Colonic mucosa (tissue), 4 donors: ENCODE measurements at places on chromosomes 5 and 9. TPM values are rescaled to one million over a fixed set of nuclear protein-coding genes. Genes with fewer than 3 reads are reported as not detected.
A peak's percentile ranks its signal among the peaks of the same experiment; 100 is the strongest.

Gene LMAN2
- total RNA-seq, result 137 TPM

GRCh38 chr9:81607593-81608288 is 81.6 kb downstream of the TLE1 start:
- H3K36me3 ChIP-seq, result peaks cover 6% of the 10 kb centered on the region
- H3K4me1 ChIP-seq, result no peaks in the 10 kb centered on the region
- H3K27me3 ChIP-seq, result no peaks in the 10 kb centered on the region
- DNase-seq, result no peak
- H3K27ac ChIP-seq, result no peak overlapping the region
- no peak overlapping the region for H3K4me3 ChIP-seq

- H3K4me3 ChIP-seq, result no peak overlapping the region
- H3K36me3 ChIP-seq, result no peaks in the 10 kb centered on the region
- no peaks in the 10 kb centered on the region for H3K27me3 ChIP-seq
- H3K4me1 ChIP-seq, result peaks cover 13% of the 10 kb centered on the region
Measured at GRCh38 chr5:149860801-149861322, 83.7 kb downstream of the PDE6A start.

Gene INSL6
- not detected for total RNA-seq

GRCh38 chr5:94181895-94182294 is 436.5 kb downstream of the KIAA0825 start:
- H3K4me1 ChIP-seq, result no peaks in the 10 kb centered on the region
- no peak overlapping the region for H3K27ac ChIP-seq
- DNase-seq, result no peak
- H3K36me3 ChIP-seq, result no peaks in the 10 kb centered on the region
- no peak overlapping the region for H3K4me3 ChIP-seq
- H3K27me3 ChIP-seq, result no peaks in the 10 kb centered on the region

DNA sequence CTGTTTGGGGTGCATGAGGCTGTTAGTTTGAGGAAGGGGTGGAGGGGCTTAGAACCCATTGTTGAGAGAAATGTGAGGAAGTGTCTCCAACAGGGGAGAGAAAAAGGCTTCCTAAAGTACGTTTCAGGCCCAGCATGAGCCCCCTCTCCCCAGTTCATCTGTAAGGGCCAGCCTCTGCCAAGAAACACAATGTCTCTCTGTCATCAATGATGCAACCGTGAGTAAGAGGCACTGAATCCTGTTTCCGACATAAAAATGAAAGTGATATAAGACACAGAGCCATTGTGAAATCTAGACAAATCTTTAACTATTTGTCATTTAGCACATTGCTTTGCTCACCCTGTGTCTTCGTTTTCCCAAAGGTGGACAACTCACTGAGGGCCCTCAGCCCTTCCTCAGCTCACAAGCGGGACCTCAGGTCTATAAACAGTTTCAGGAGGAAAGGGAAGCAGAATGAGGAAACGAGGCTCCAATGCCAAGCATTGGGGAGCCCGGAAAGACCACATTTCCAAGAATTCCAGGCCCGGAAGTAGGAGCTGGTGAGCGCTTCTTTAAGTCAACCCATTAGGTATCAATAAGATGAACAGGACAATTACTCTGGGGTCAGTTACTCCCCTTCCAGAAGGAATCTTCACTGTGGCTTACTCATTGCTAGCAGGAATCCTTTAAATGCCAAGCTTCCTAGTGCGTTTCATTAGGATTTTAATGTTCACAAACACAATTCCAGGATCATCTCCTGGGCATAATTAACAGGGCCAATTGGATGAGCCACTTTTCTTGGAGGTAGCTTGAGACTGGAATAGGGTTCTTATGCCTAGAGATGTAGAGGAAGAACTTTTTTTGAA is 59.0 kb upstream of the KLF4 start:
- H3K4me3 ChIP-seq, result no peak overlapping the region
- DNase-seq, result no peak
- H3K27ac ChIP-seq, result peak overlapping the region; percentile 8

Gene ACTL7A
- not detected for total RNA-seq

DNA sequence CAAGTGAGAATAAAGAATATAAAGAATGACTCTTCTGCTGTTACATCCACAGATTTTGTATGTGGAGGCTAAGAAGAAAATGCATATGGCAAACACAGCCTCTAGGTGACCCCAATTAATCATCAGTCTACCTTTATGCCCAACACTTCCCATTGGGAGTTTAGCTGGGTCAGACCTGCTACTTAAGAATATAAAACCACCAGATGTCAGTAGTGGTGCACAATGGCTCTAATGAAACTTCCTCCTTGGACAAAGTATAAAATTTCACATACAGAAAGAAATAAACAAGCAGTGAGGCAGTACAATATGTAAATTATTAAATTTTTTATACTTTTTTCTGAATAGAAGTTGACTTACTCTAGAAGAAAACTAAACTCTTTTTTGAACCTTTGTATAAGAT is 539.9 kb downstream of the BRINP1 start:
- no peaks in the 10 kb centered on the region for H3K4me1 ChIP-seq
- no peak overlapping the region for H3K27ac ChIP-seq
- DNase-seq, result no peak
- no peaks in the 10 kb centered on the region for H3K36me3 ChIP-seq
- no peaks in the 10 kb centered on the region for H3K27me3 ChIP-seq
- H3K4me3 ChIP-seq, result no peak overlapping the region

Gene SLC36A2
- not detected for total RNA-seq

DNA sequence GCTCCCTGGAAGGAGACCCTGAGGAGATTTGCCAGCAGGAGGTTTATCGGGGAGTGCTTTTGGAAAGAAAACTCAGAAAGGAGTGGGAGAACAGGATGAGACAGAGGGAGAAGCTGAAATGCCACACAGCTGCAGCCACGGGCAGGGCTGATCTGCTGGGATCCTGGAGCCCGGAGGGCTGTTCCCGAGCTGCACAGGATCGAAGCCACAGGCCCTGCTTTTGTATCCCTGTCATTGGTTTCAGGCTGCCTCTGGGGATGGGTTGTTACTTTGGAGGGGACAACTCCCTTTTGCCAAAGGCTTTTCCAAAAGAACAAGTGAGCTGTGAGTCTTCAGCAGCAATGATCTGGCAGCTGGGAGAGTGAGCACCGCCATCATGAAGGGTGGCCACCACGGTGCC is 152.5 kb upstream of the PTCH1 start:
- H3K36me3 ChIP-seq, result no peaks in the 10 kb centered on the region
- no peak overlapping the region for H3K4me3 ChIP-seq
- DNase-seq, result no peak
- no peaks in the 10 kb centered on the region for H3K27me3 ChIP-seq

Gene TAF11L10
- total RNA-seq, result not detected

Gene PCDHGB7
- 3.3 TPM for total RNA-seq

DNA sequence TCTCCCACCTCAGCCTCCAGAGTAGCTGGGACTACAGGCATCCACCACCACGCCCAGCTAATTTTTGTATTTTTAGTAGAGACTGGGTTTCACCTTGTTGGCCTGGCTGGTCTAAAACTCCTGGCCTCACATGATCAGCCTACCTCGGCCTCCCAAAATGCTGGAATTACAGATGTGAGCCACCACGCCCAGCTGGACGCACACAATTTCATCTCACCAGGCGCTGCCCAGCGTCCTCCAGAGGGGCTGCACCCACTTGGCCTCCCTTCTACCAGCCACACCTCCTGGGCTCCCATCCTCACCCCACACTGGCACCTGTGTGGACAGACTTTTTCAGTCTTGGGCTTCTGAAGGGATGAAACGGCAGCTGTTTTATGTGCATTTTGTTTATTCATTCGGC is 3.8 kb upstream of the EXOC3 start:
- no peaks in the 10 kb centered on the region for H3K27me3 ChIP-seq
- no peak overlapping the region for H3K4me3 ChIP-seq
- no peaks in the 10 kb centered on the region for H3K36me3 ChIP-seq
- no peak for DNase-seq

DNA sequence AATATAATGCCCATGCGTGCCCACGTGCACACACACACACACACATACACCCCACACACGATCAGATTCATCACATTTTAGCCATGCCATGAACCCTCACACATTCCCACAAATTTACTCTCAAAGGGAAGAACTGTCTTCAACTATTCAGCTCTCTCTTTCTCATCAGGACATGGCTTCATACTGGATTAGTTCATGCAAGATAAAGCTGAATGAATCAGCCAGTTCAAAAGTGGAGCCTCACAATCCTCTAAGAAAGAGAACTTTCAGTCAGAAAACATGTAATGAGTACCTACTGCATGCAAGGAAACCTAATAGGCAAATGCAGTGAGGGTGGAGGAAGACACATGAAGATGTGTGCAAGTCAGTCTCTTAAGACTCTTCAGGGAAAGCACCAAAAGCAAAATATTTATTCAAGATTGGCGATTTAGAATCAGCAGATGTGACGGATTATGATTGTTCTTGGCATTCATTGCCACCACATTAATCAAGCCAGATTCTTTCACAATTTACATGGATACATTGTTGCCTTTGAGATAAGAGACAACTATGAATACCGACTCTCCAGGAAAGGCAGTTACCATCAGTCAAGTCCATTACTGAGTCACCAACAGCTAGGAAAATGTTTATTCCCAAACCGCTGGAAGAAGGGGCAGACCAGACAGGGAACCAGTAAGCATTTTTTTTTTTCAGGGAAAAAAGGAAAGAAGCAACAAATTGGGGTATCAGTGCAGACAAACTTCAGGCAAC is 30.3 kb upstream of the PUM3 start:
- no peaks in the 10 kb centered on the region for H3K4me1 ChIP-seq
- no peak for DNase-seq
- no peak overlapping the region for H3K27ac ChIP-seq
- no peaks in the 10 kb centered on the region for H3K36me3 ChIP-seq
- no peaks in the 10 kb centered on the region for H3K27me3 ChIP-seq

DNA sequence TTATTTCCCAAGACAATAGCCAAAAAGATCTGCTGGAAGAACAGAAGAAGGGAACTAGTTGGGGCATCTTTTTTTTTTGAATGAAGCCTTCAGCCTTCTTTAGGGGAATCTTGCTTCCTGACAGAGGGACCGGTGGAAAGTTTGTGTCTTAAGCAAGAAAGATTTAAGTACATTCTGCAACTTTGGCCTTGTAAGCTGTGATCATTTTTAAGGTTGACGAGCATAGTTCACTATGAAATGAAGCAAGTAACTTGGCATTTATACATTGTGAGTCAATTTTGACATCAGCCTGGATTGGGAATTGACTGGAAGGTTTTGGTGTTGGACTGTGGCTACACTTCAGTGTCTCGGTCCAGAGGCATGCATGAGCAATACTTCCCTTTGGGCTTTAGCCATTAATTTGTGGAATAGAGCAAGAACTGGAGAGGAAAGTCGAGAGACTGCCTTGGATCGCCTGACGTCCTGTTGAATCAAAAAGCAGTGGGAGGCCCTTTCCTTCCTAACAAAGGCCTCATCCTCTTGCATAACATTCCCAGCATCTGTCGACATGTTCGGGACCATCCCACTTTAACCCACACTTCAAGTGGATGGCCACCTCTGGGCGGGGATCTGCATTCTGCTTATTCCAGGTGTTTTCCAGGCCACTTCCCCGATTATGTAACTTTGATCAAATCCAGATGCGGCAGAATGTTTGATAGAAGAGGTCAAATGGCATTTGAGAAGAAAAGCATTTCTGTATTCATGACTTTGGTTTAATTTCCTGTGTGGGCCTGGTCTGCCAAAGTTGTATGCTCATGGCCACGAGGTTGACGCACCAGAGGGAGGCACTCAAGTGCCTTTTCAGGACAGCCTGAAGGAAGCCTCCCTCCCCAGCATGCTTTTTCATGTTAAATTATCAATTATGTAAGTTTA is 12.5 kb downstream of the ABL1 start:
- peak overlapping the region; percentile 75 for H3K27ac ChIP-seq
- H3K27me3 ChIP-seq, result no peaks in the 10 kb centered on the region
- no peaks in the 10 kb centered on the region for H3K36me3 ChIP-seq
- H3K4me3 ChIP-seq, result no peak overlapping the region

DNA sequence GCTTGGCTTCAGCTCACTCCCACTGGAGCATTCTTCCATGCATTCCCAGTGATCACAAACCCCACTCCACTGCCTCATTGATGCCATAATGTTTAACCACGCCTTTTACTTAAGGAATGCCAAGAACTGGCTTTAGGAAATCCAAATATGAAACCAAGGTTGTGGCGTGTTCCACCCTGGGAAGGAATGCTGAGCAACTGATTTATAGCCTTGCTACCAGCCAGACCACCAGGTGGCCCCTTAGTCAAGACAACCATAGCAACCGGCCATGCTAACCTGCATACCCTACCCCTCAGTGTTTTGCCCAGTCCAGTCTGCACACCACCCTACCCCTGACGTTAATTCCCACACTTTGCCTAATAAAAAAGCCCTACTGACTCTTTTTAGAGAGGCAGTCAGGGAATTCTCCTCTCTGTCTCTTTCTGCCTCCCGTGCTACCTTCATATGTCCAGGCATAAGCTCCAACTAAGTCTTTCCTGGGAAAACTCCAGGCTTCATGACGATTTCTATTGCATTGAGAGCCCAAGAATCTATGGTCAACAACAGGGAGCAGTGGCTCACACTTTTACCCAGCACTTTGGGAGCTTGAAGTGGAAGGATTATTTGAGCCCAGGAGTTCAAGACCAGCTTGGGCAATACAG is 27.0 kb upstream of the PRRC2B start:
- no peaks in the 10 kb centered on the region for H3K27me3 ChIP-seq
- H3K36me3 ChIP-seq, result no peaks in the 10 kb centered on the region
- H3K4me3 ChIP-seq, result no peak overlapping the region
- DNase-seq, result no peak
- no peak overlapping the region for H3K27ac ChIP-seq
- H3K4me1 ChIP-seq, result peaks cover 4% of the 10 kb centered on the region

Gene FCN2
- not detected for total RNA-seq

Gene COX7C
- 789 TPM for total RNA-seq

Gene ITGA2
- total RNA-seq, result 18.3 TPM

- no peaks in the 10 kb centered on the region for H3K36me3 ChIP-seq
- H3K27me3 ChIP-seq, result no peaks in the 10 kb centered on the region
- DNase-seq, result no peak
- no peak overlapping the region for H3K4me3 ChIP-seq
- H3K4me1 ChIP-seq, result no peaks in the 10 kb centered on the region
- H3K27ac ChIP-seq, result no peak overlapping the region
Measured at GRCh38 chr9:93886911-93887310, 68.2 kb downstream of the BARX1 start.

- H3K4me3 ChIP-seq, result no peak overlapping the region
- H3K27ac ChIP-seq, result no peak overlapping the region
- no peak for DNase-seq
- H3K27me3 ChIP-seq, result no peaks in the 10 kb centered on the region
Measured at GRCh38 chr5:175820230-175820629, 51.1 kb upstream of the CPLX2 start.

- H3K27ac ChIP-seq, result no peak overlapping the region
- H3K27me3 ChIP-seq, result no peaks in the 10 kb centered on the region
- DNase-seq, result no peak
- no peaks in the 10 kb centered on the region for H3K4me1 ChIP-seq
- H3K36me3 ChIP-seq, result no peaks in the 10 kb centered on the region
Measured at GRCh38 chr5:57538341-57538955, 55.8 kb upstream of the ACTBL2 start.

GRCh38 chr5:172899436-172899835 is 59.8 kb upstream of the RPL26L1 start:
- no peak overlapping the region for H3K27ac ChIP-seq
- no peak overlapping the region for H3K4me3 ChIP-seq
- no peak for DNase-seq
- peaks cover 10% of the 10 kb centered on the region for H3K4me1 ChIP-seq
- H3K27me3 ChIP-seq, result no peaks in the 10 kb centered on the region

GRCh38 chr9:136147038-136147889 is 28.6 kb upstream of the TMEM250 start:
- H3K27me3 ChIP-seq, result peaks cover 6% of the 10 kb centered on the region
- H3K4me1 ChIP-seq, result no peaks in the 10 kb centered on the region
- H3K36me3 ChIP-seq, result no peaks in the 10 kb centered on the region
- H3K4me3 ChIP-seq, result no peak overlapping the region
- no peak overlapping the region for H3K27ac ChIP-seq
